ENCODE measurements at places on chromosomes 12 and 14.

GRCh38 chr12:51253276-51253675 lies 14.7 kb downstream of the DAZAP2 start:
- DNase-seq = no peak

GRCh38 chr14:75568791-75569190 lies 9.6 kb upstream of the FLVCR2 start:
- peak; percentile 53 for DNase-seq

DNA sequence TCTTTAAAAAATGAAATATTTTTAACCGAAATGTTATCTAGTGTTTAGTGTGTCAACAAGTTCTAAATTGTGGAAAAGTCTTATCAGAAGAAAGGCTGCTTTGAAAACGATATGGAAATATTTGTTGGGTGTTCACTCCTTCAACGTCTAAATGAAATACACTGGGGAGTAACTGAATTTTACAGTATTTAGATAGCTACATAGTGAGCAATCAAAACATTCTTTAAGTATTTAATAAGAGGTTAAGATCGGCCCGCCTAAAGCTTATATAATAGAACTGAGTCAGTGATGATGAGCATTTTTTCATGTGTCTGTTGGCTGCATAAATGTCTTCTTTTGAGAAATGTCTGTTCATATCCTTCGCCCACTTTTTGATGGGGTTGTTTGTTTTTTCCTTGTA lies 228.3 kb downstream of the RAD51B start:
- no peak for DNase-seq

GRCh38 chr12:121022713-121023112 lies 6.4 kb upstream of the C12orf43 start:
- no peak for DNase-seq

GRCh38 chr14:54728700-54729527 lies 162.0 kb downstream of the SAMD4A start:
- DNase-seq = no peak

- DNase-seq = no peak
These were observed 18.9 kb upstream of the CRACR2A start for GRCh38 chr12:3771853-3772252.

- no peak for DNase-seq
These were observed 449.2 kb downstream of the DPF3 start for GRCh38 chr14:72444701-72445100.

DNA sequence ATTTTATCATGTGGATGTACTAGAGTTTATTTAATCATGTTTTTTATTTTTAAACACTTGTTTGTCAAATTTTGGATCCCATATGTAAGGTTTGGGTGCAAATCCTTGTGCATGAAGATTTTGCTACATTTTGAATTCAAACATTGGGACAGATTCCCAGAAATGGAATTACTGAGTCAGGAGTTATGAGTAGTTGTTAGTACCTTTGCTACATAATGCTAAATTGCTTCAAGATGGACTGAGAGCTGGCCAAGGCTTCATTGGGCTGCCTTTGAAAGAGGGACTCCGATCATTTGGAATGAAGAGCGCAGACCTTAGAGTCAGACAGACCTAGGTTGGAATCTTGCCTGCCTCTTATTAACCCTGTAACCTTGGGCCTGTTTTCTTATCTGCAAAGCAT lies 154.9 kb upstream of the PWP1 start:
- DNase-seq = no peak

DNA sequence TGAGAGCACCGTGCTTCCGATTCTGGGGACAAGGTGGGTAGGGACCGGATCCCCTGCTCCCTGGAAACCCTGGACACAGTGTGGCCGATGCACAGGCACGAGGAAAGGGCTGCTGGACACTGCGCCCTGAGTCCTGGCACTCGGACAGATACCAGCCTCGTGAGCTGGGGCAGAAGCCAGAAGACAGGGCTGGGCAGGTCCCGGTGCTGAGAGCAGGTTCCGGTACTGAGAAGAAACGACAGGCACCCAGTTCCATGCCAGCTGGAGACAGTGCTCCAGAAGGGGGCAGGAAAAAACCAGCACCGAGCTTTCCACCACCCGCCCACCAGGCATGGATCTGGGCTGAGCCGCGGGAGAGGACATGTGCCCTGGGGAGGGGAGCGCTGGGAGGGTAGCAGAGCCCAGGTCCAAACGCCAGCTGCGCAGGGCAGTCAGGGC lies 6.5 kb downstream of the XRCC3 start:
- DNase-seq = no peak

DNA sequence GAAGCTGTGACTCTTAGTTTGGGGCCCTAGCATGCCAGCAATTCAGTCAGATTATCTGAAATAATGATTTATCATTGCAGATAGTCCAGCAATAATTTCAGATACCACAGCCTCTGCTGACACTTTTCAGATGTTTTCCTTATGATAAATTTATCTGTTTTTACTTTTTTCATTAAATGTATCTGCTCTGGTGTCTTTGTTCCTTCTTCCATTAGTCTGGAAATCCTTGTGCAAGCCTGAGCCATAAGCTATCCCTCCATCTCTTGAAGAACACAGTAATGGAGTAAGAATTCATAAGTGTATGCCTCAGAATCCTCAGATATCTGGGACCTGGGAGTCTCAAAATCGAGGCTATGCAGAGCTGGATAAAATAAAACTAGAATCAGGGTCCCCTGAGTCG lies 146.4 kb upstream of the KRR1 start:
- DNase-seq = no peak

DNA sequence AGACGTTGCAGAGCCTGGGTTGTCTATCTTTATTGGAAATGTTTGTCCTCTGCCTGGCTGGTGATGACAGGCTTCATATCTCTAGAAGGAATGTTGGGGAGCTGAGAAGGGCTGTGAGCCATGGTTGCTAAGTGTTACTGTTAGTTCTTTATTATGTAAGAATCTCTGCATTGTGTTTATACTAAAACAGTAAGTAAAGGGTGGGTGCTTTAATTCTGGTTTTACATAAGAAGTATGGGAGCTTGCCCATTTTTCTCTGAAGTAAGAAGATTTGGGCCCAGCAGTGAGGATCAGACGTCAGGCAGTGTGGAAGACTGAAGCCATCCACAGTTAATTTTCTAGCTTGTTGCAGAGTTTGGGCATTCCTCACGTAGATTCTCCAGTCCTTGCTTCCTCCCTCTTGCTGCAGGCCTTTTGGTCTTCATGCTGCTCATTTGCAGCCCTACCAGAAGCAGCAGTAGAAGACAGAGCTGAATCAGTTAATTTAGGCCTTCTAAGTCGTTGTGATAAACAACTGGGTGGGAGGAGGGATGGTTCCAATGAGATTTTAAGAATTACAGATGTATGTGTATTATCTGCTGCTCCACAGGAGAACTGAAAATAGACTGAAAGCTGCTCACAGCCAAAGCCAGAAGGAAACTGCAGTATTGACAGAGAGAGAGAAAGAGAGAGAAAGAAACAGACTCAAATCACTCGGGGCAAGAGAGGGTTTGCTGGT lies 21.4 kb downstream of the WNT5B start:
- DNase-seq = no peak

Data from activated CD4-positive, alpha-beta T cell treated with anti-CD3 and anti-CD28 coated beads, Interleukin-2, Interleukin-4, amounts not matched to agents 100 ng/mL and 50 ng/mL, durations not matched to agents 16 hours and 8 hours (primary cell).